ENCODE measurements at places on chromosomes 4 and X.

GRCh38 chr4:8869898-8870646, 1.6 kb downstream of the HMX1 start:
- no peak for DNase-seq

- peak; percentile 16 for DNase-seq
These were observed 2.4 kb upstream of the SH3KBP1 start for GRCh38 chrX:19889582-19890342.

- no peak for DNase-seq
These were observed 10.4 kb downstream of the CORIN start for GRCh38 chr4:47827343-47828047.

GRCh38 chr4:128338634-128339355, 51.2 kb upstream of the PGRMC2 start:
- DNase-seq = no peak

DNA sequence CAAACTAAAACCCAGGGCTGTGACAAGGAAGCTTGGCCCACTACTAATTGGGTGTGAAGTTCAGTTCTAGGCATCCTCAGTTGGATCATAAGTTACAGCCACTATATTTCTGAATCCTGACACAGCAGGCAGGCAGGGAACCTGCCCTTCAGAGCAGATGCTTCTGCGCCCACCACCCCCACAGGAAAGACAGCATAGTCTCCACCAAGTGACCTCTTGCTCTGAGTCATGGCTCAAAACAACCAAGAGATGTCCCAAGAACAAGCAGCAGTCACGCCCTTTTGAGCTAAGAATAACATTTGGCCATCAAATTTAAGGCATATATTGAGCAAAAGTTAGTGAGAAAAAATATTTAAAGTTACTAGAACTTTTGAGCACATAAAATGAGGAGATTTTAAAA, 170.7 kb upstream of the SMARCAD1 start:
- no peak for DNase-seq
